SIG-M5 (cell line): ENCODE measurements at places on chromosomes 2 and 18.

GRCh38 chr2:232322560-232323327 lies 55.8 kb upstream of the ALPP start:
- DNase-seq: no peak

- DNase-seq: no peak
Measured at GRCh38 chr2:198115201-198115600, 310.8 kb downstream of the PLCL1 start.

DNA sequence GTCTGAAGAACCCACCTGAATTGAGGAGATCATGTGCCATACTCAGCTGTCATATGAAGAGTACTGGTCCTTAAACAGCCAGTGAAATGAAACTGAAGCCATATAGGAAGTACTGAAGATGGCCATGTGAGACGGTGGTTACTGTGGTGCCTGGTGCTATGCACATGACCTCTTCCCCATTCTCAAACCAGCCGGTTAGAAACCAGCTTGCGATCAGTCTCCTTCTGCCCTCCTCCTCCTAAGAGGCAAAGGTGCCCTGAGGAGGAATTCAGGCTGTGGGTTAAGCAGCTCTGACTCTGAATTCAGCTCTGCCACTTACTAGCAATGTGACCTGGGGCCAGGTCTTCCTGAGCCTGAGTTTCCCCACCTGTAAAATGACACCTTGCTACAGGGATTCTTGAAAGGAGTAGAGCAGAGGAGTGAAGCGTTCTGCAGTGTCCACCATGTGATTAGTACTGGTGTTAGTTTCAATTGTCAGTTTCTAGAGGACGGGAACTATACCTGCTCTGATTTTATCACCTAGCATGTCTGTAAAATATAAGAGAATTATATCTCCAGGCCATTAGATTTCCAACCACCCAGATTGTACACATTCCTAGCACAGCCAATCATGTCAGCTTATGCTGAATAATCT lies 5.1 kb downstream of the FECH start:
- peak; percentile 26 for DNase-seq

DNA sequence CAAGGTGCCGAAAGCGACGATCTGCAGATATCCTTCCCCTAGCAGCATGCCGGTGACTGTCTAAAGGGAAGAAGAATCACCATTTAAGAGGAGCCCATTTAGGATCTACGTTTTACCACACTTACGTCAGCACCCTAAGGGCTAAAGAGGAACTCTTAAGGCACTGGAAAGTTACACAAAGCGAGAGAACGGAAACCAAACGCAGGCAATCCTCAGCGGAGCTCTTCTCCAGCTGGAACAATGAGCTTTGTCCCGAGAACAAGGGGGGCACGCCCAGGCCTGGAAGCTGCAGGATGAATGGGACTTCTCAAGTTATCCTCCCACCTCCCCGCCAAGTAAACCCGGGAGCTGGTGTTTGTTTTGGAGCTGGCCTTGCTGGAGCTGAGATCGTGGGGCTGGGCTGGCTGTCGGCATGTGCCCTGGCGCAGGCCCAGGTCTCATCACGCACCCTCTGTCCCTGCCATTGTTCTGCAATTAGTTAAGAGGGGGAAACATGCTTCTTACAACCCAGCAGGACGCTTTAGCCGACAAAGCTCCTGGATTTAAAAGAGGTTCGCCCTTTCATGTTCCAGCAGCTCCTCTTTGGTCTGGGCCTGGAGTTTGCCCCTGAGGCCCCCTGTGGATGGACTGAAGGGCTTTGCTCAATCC lies 36.4 kb downstream of the PXDN start:
- DNase-seq: no peak

DNA sequence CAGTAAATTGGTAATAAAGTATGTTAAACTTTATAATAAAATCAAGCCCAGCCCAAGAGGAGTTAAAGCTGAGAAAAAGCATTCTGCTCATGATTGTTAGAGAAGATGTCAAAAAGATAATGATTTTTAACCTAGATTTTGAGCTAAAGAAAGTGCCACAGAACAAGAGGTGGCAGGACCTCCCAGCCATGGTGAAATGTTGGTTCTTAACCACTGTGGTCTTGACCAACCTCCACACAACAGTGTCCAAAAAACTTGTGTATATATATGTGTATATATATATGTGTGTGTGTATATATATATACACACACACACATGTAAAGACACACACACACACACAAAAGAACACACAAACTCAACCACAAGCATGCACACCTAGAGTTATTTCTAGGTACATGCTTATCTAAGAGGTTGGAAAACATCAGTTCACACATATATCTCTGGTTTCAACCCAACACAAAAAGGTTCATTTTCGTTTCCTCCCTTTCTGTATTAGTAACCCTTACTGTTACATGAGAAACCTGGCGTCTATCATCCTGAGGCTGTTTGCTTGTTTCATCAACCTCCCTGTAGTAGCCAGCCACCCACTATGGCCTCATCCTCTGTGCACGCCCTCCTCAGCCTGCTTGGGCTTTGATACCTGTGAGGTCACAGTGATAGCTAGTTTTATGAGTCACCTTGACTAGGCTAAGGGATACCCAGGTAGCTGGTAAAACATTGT lies 631.8 kb upstream of the ID2 start:
- DNase-seq: no peak

DNA sequence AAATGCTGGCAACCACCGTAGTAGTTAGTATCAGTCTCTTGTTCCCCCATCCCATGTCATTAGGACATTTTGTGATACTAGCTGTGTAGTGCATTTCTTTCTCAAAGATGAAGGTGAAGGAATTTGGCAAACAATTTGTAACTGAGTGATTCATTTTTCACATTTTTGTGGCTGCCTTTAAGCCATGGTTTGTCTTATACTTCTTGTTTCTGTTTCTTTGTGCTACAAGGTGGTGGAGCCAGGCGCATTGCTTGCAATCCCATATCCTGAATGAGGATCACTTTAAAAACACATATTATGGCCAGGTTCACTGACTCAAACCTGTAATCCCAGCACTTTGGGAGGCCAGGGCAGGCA lies 40.6 kb downstream of the GPD2 start:
- no peak for DNase-seq

DNA sequence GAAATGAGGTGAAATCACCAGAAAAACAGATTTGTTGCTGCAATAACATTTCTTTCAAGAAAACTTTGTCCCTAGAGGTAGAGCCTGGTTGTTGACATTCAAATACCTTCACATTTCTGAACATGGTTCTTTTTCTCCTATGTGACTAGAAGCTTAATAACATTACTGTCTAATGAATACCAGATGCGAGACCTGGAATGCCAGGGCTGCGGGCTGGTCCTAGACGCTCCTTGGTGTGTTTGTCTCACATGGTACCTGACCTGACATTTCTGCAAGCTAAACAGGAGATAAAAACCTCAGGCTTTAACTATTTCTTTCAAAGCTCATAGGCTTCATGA lies 38.5 kb downstream of the ACKR3 start:
- DNase-seq: no peak

DNA sequence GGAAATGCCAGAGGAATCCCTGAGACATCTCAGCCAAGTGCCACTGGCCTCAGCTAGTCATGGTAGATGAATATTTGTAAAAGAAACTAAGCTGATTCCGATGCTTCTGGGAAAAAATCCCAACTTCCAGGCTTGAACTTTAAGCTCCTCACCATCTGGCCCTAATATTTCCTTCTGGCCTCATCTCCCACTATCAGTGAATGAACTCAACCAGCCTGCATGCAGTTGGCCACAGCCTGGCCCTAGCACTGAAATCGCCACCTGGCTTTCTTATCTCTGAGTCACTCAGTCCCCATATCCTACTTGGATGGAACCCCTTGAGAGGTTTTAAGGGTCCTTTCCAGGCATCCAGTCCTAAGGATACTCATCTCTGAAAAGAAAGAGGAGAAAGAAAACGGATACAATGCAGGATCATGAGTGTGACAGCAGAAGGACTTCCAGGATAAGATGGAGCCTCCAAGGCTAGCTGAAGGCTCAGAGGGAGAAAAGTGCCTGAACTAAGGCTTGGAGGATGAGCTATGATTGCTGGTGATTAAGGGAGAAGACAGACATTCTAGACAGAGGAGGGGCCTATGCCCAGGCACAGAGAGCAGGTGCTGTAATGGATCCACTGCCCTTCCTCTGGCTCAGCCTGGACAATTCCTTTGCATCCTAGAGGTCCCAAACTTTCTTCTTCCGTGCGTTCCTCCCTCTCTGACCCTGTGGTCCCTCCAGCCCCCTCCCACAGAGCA lies 141.5 kb upstream of the MYCN start:
- DNase-seq: no peak

DNA sequence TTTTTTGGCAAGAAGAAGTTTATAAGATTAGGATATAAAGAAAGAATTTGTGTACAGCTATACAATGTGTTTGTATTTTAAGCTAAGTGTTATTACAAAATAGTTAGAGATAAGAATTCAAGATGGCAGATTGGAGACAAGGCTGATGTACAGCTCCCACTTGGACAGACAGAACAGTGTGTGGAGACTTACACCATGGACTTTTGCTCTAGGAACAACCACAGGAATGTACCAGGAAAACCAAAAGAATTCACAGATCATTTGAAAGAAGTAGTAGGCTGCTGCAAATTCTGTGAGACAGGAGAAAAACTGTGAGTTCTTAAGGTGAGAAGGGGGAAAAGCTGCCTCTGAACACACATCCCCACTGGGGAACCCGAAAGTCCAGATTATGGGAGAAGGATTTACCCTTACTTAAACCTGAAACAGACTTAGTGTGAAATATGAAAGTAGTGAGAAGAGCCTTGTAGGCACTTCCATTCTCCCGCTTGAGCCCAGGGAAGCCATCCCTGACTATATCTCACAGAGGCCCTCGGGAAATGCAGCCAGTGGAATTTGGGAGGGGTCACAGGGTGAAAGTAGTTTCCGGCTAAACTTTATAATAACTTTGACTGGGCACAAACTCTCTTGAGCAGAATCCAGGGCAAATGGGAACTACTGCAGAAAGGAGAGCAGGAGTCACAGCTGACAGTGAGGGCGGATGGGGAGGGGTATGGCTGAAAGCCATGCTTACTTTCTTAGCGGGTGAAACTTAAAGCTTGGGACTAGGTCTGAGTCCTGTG lies 11.6 kb upstream of the RPRD1A start:
- DNase-seq: no peak

DNA sequence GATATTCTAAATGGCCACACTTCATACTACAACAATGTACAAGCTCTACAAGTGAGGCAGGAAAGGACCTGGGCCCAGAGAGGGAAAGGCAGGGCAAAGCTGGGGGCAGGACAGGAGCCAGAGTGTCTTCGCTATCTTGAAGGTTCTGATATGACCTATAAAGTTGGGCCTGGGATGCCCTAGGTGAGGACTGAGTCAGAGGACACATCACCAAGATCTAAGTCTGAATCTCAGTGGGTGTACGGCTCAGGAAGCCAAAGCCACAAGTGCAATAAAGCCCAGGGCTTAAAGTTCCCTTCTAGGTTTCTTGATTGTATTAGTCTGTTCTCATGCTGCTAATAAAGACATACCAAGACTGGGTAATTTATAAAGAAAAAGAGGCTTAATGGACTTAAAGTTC lies 219.1 kb downstream of the ALK start:
- no peak for DNase-seq
